ENCODE measurements at places on chromosomes 4 and X.

DNA sequence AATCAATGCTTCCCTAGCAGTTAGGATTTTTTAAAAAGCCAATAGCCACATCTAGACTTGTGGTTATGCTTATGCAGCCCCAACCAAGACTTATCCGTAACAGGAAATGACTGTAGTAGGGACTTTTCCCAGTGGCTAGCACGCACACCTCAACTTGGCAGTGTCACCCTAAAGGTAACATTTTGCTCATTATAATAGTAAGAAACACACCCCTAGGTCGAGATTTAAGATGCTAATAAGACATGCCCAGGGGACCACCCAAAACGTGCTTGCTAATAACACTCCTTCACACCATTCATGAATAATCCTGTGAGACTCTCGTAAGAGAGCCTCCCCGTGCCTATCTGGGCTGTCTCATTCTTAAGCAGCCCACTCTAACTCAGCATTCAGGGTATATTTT is 195.3 kb downstream of the CHIC1 start:
- DNase-seq: no peak

GRCh38 chr4:113144091-113144490 is 94.6 kb downstream of the ANK2 start:
- no peak for DNase-seq

DNA sequence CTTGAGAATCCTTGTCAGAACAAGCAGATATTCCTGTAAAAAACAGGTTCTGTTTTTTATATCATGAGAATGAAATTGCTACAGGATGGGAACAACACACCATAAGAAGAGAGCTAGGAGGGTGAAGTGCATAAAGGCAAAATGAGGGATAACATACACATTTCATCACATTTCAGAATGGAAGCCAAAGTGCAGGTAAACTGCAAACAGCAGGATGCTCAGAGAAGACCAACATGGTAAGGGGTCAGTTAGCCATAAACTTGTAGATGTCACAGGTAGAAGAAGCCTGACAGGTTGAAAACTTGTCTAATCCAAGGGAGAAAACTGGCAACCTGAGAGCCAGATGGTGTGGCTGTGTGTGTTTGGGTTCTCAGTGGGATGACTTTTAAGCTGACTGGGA is 88.9 kb upstream of the FAT1 start:
- DNase-seq: no peak

GRCh38 chrX:38225093-38225492 is 4.4 kb upstream of the SRPX start:
- DNase-seq: no peak

GRCh38 chrX:107504006-107504405 is 54.6 kb downstream of the FRMPD3 start:
- no peak for DNase-seq

GRCh38 chrX:82703551-82703950 is 804.5 kb upstream of the POU3F4 start:
- no peak for DNase-seq

GRCh38 chr4:41257257-41257901 is 651 bp downstream of the UCHL1 start:
- DNase-seq: peak; percentile 64

DNA sequence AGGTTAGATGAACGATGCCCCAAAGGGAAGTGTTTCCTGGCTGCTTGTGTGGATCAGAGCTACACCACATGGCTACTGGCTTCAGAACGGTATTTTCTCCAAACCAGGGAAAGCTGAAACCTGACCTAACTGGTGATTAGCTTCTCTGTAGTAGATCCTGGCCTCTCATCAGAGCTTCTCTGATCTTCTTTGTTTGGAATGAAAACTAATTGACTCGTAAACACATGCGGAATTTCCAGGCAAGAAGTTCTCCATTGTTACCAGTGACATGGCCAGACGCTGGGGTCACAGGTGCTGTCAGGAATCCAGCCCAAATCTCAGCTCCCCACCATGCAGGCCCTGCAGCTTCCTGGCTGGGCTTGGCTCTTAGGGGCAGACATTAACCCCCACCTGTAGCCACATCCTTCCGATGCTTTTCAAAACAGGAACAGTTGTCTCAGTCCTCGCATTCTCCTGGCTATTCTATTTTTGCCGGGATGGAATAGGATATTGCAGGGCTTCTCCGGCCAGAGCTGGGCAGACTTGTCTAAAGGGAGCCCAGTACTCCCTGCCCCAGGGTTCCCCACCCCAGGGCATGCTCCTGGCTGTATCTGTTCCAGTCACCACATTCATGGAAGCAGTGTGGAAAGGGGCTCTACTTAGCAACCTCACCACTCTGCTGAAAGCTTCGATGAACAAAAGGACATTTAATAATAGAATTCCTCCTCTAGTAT is 305.4 kb upstream of the F9 start:
- no peak for DNase-seq

DNA sequence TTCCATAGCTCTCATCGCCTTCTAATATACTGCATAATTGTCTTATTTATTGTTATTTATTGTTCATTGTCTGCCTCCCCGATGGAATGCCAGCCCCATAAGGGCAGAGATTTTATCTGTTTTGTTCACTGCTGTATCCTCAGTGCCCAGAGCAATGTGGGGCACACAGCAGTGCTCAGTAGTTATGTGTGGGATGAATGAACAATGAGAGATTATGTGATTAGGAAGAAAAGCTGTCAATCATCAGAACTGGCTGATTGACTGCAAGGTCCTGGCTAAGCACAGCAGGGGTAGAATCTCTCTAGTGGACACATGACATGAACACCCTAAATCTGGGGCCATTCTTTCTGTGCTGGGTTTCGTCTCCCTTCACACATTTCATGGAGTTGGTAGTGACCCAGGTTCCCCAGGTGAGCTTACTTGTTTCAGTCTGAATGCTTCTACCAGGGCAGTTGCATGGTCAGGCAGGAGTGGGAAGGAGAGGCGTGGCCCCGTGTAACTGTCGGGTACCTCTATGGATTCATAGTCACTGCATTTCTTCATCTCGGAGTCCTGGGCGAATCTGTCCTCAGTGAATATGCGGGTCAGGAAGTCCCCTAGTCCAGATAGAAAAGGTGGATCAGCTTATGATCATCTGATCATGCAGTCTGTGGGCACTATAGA is 12.6 kb downstream of the PPEF2 start:
- DNase-seq: no peak

- DNase-seq: no peak
Observed at GRCh38 chrX:131764216-131764615, 220.3 kb downstream of the OR13H1 start.

DNA sequence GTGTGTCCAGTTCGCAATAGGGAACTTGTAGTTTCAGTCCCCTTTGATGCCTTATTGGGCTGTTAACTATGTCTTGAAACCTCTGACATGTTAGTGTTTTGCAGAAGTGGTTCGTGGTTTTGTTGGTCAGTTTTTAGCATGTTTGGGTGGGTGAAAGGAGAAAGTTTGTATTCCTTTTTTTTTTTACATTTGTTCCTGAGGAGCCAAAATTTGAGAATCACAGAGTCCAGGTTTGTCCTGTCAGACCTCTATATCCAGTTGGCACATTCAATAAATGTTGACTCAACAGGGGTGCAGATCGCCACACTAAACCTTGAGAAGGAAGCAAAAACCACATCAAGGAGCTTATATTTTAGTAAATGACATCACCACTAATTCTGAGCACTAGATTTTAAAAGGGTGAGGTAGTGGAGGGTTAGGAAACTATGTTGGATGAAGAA is 26.2 kb downstream of the DLG3 start:
- DNase-seq: no peak

DNA sequence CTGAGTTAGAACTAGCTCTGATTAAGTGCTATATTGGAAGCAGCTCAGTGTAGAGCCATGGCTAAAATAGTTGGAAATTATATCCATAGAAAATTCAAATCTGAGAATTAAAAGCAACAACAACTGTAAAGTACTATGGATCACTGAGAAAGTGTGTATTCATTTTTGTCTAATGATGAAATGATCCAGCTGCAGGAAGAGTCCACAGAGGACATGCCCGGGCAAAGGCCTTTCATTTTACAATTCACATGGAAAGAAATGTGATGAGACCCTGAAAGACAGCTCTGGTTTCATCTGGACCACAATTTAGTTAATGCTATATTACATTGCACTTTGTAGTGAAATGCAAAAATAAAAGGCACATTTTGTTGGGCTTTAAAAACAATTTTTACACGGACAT is 196.8 kb upstream of the FAT1 start:
- DNase-seq: no peak

- DNase-seq: no peak
Observed at GRCh38 chr4:1958276-1959103, 50.3 kb downstream of the NELFA start.

- no peak for DNase-seq
Observed at GRCh38 chrX:133175162-133175561, 43.0 kb downstream of the TFDP3 start.

DNA sequence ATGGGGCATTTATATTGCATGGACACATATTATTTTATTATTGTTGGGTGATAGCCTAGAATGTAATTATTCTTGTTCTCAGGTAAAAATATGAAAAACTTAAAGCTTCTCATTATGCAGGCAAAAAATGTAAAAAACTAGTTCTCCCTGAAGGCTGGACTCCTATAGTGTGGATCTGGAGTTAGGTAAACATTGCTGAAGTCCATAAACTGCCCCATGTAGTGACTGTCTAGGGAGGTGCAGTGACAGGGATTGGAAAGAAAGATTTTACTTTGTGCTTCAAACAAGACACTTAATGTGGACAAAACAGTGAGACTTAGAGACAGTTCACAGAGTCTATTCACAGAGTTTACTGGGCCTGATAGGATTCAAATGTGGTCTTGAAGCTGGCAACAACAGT is 17.0 kb downstream of the ADH6 start:
- no peak for DNase-seq

DNA sequence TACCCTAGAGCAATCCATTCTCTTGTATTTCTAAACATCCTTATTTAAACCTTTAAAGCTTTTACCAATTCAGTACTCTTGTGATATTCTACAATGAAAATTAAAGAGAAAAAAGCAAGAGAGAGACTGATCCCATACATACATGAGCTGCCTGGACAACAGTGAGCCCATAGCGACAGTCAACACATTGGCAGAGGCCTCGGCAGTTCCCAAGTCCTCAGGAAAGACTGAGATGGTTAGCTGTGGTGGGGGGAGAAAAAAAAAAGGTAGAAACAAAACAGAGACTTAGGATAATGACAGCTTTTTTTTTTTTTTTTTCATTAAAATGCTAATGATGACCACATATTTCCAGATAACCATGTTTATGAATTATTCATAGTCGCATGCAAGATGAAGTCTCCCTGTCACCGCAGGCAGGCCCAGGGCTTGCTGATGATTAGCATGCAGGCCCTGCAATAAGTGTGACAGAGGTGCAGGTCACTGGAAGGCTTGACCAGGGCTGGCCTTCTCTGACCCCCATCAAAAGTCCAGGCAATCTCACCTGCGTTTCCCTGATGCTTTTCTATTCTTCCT is 148.8 kb downstream of the APBB2 start:
- no peak for DNase-seq

DNA sequence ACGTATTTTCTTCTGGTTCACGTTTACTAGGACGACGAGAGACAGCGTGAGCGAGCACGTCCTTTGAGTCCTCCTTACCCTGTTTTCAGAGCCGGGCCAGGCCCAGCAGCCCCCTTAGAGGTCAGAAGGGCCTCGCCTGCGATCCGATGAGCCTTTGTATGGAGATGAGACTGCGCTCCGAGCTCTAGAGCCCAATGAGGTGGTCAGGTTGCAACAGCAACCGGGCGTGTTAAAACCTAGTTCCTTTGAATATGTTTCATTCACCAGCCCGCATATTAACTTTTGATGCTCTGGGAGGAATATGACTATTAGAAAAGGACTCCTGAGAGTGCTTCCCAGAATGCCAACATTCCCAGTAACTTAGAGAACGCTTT is 55.6 kb upstream of the TADA2B start:
- no peak for DNase-seq

GRCh38 chr4:147831551-147832171 is 99.8 kb downstream of the ARHGAP10 start:
- DNase-seq: no peak

DNA sequence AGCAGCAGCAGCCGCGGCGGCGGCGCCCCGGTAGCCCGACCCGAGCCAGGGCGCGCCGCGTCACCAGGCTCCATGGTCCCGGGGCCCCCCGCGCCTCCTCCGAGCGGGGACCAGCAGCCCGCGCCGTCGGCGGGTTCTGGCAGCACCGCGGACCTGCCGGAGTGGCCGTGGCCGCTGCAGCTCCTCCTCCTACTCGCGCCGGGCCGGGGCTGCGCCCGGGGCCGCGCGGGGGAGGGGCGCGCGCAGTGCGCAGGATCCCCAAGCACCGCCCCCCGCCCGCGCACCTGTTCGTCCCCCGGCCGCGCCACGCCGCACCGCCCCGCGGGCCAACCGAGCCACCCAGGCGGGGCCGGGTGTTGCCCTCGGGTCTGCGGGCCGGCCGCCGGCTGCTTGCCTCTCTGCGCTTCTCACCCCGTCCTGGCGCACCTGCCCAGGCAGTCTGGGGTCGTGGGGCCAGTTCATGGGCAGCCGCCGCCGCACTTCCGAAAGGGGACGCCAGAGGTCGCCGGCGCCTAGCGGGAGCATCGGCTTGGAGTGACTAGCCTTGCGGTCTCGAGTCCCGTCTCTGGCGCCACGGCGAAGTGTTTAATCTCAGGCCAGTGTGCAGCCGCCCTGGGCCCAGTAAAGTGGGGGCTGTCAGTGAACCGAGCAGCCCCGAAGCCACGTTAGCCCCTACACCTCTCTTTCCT is at the start of gene SLC9A7:
SLC9A7 (minus strand) TSS at position 163 of the 689 bp plus-strand sequence; CDS start at position 74, 89 bp downstream.
- DNase-seq: peak; percentile 80

DNA sequence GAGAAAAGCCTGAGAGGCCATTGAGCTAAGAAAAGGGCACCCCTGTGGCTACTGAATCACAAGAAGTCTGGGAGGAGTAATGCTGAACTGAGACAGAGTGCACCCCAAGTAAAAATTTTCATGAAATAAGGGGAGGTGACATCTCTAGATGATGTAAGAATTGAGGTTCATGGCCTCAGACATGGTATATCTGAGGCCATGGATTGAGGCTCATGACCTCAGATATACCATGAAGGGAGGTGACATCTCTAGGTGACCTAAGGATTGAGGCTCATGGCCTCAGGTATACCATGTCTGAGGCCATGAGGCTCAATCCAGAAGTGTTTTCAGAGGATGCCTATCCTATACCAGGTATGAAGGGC is 560.9 kb downstream of the INPP4B start:
- no peak for DNase-seq

DNA sequence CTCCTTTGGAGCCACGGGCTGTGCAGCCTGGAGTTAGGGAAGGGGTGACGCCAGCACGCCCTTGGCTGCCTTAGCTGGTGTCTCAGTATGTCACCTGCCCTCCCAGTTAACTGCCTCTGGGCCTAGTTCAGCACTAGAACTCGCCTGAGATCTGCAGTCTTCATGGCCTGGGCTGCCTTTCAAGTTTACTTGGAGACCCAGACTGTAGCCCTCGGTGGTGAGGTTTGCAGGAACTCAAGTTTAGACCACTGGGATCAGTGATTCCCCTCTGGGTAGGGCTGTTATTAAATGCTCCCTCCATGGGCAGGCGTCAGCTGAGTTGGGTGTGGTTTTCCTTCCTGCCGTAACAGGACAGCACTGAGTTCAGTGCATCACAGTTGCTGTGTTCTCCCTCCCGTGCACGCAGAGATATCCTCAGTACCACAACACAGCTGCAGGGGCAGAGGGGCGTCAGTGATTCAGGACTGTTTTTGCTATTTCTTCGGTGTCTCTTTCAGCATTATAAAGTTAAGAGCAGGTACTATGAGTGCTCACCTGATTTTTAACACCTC is 30.5 kb downstream of the PLAC8 start:
- DNase-seq: no peak

- DNase-seq: no peak
Observed at GRCh38 chr4:67886281-67886680, 2.5 kb upstream of the TMPRSS11D start.
